ENCODE measurements at places on chromosomes 1 and 21.

GRCh38 chr1:18434041-18434440 is 46.7 kb upstream of the KLHDC7A start:
- no peak for DNase-seq

GRCh38 chr1:182802006-182802803 is 12.6 kb downstream of the NPL start:
- no peak for DNase-seq

DNA sequence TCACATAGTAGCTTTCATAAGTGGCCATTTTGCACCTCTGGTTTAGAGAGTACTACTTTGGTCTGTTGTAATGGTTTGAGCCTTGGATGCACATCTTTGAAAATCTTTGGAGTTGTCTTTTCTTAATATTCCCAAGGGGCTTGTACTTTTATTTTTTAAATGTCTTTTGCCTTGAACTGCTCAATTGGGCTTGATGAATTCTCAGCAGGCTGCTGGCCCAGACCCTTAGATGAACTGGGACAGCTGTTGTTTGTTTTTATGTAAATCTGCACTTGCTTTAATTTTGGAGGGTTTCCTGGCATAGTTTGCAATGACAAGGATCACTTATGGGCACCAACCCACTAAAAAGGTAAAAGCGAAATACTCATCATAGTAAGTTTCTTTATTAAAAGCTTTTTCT is 24.9 kb downstream of the NGF start:
- no peak for DNase-seq

GRCh38 chr1:219365451-219365850 is 191.8 kb downstream of the LYPLAL1 start:
- no peak for DNase-seq

- DNase-seq = no peak
These were observed 668.0 kb upstream of the ZP4 start for GRCh38 chr1:238558746-238559145.

DNA sequence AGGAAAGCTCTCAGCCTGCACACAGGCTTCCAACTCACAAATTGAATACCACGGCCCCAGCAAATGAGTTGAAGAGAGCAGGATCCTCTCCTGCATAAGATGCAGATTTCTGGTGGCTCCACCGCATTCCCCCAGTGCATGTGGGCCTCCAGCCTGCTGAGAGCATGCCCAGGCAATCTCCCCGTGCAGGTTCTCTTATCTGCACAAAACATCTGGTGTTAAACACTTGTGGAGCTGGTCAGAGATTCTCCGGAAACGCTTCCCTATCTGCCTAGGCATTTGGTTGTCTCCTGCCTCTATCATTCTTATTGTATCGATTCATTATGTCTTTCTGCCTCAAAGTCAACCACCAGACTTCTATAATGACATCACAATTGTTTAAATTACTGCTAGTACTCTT is 1349.0 kb upstream of the B3GALT2 start:
- no peak for DNase-seq

GRCh38 chr1:152003846-152004442 is 10.3 kb upstream of the S100A10 start:
- DNase-seq = no peak
